ENCODE measurements at places on chromosomes 3 and 15.

- no peak for DNase-seq
These were observed 175.8 kb downstream of the SPATA16 start for GRCh38 chr3:172965256-172965655.

DNA sequence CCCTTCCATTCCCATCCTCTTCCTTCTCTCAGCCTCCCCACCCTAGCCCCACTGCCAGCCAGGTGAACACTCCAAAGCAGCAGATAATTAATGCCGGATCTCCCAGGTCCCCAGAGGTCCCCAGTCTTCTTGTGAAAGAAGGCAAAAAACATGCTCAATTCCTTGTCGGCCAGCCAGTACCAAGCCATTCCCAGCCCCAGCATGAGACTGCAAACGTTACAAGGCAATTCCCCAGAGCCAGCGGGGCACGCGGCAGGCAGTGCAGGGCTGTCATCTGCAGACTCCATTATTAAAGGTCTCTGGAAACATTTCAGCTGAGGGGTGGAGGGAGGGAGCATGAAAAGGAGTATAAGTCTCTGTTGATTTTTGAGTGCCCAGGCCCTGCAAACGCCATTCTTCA is 117.8 kb downstream of the XXYLT1 start:
- no peak for DNase-seq

DNA sequence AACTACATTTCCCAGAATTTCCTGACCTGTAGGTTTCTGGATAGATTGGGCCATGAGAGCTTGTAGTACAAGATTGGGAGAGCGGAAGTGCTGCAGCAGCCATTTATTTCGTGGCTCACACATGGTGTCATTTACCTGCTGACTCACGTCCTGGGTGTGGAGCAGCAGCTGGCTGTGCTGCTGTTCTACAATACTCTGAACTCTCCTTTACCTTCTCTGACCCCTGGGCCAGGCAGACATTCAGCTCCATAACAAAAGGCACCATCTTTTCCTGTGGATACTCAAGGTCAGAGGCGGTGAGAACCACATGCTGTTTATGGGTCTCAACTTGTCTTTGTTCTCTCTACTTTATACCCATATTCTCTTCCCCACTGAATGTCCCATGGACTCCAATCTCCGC is 490.2 kb downstream of the IGSF11 start:
- no peak for DNase-seq

DNA sequence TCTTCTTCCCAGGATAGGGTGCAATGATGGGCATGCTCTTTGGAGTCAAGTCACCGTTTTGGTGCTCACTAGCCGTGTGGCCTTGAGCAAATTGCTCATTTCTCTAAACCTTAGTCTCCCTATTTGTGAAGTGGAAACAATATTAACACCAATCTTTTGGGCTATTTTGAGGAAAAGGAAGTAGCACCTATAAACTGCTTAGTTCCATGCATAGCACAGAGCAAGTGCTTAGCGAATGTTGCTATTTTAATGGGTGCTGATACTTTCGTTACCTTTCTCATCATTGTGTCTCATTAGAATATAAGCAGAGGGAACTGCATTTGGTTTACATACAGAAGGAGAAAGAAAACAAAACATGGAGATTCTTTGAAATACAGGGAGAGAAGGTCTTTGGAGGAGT is 66.1 kb downstream of the BOC start:
- DNase-seq = no peak

GRCh38 chr3:190545191-190545590 is 31.3 kb downstream of the IL1RAP start:
- DNase-seq = no peak

GRCh38 chr3:72155391-72156064 is 370.6 kb upstream of the PROK2 start:
- no peak for DNase-seq

DNA sequence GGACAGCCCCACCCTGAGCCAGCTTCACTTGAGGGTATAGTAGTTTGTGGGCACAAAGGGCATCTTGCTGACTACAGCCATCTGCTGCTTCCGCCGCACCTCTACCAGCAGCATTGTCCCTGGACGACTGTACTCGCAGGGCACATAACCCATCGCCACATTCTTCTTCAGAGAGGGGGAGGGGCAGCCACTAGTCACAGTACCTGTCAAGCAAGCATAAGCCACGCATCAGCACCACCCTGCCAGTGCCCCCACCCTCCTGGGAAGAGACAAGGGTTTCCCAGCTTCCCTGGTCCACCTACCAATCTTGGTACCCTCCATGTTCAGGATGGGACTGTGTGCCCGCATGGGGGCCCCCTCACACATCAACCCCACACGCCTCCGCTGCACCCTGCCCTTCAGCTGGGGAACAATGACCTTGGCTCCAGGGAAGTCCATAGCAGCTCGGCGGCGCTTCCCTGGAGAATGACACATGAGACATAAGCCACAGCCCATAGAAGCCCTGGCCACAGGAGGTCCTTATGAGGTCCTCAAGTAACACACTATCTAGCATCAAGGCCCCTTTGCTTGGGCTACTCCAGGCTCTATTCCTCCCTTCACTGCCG is 4.7 kb downstream of the AMT start:
- DNase-seq = no peak

- no peak for DNase-seq
These were observed 106.8 kb upstream of the CDIN1 start for GRCh38 chr15:36472672-36473071.

DNA sequence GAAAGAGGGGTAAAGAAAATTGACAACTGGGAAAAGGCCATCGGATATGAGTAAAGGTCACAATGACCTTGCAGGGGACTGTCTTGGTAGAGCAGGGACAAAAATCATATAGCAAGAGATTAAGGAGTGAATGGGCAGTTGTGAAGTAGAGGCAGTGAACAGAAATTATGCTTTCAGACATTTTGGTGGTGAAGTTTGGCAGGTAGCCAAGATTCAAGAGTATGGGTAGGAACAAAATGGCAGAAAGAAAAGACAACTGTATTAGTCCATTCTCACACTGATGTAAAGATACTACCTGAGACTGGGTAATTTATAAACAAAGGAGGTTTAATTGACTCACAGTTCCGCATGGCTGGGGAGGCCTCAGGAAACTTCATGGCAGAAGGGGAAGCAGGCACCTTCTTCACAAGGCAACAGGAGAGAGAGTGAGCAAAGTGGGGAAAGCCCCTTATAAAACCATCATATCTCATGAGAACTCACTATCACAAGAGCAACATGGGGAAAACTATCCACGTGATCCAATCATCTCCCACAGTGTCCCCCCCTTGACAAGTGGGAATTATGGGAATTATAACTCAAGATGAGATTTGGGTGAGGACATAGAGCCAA is 84.0 kb downstream of the CGNL1 start:
- no peak for DNase-seq

DNA sequence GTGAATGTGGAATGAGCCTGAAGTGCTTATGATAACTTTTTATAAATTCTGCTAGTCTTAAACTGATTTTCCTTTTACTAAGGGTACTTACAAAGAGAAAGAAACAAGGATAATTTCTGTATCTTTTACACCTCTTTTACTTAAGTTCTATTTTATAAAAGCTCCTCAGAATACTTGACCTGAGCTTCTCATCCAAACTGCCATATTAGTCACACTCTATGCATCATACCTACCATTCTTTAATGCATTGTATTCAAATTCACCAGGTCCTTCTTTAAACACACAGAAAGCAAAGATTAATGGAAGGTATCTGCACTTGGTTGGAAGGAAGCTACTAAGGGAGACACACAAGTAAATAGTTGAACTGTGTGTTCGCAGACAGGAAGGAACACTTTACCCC is 1.6 kb upstream of the TOPAZ1 start:
- DNase-seq = no peak

GRCh38 chr15:70479056-70479455 is 284.3 kb downstream of the UACA start:
- DNase-seq = no peak

GRCh38 chr15:75648156-75649000 is 666 bp downstream of the SNX33 start:
- no peak for DNase-seq

DNA sequence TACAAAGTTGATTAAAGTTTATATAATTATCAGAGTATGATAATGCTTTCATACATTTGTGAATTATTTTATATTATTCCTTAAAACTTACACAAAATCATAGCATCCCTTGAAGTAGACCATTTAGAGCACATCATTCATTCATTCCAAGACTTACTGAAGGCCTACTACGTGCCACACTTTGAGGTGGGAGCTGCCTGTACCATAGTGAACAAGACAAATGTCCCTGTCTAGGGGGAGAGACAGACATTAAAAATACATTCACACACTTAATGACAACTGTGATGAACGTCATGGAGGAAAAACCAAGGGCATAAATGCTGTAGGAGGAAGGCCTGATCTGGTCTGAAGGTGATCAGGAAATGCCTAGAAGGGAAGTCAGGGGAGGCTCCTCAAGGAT is 12.1 kb downstream of the MCCC1 start:
- DNase-seq = no peak

GRCh38 chr3:25576831-25577454 is 87.8 kb downstream of the TOP2B start:
- DNase-seq = no peak

Measured in CD4-positive, alpha-beta T cell treated with Interferon gamma for 1 hour (primary cell).